ENCODE measurements at places on chromosomes 2 and 18. TPM values are rescaled to one million over a fixed set of nuclear protein-coding genes. Genes with fewer than 3 reads are reported as not detected.

- H3K27ac ChIP-seq = no peak overlapping the region
- H3K36me3 ChIP-seq = no peaks in the 10 kb centered on the region
- H3K27me3 ChIP-seq = no peaks in the 10 kb centered on the region
- no peak for DNase-seq
- H3K4me3 ChIP-seq = no peak overlapping the region
Observed at GRCh38 chr2:226999661-227000060, 163.8 kb downstream of the RHBDD1 start.

- H3K4me3 ChIP-seq = no peak overlapping the region
- H3K36me3 ChIP-seq = no peaks in the 10 kb centered on the region
- no peak overlapping the region for H3K27ac ChIP-seq
- H3K27me3 ChIP-seq = no peaks in the 10 kb centered on the region
Observed at GRCh38 chr2:239944694-239945551, 80.2 kb downstream of the NDUFA10 start.

The TMEM182 gene
- total RNA-seq = 3.7 TPM

- no peaks in the 10 kb centered on the region for H3K4me1 ChIP-seq
- no peaks in the 10 kb centered on the region for H3K27me3 ChIP-seq
- H3K36me3 ChIP-seq = no peaks in the 10 kb centered on the region
- H3K27ac ChIP-seq = no peak overlapping the region
- H3K4me3 ChIP-seq = no peak overlapping the region
Observed at GRCh38 chr2:100309973-100310719, 12.2 kb downstream of the LONRF2 start.

GRCh38 chr2:101420623-101421022, 33.3 kb upstream of the CREG2 start:
- H3K27me3 ChIP-seq = no peaks in the 10 kb centered on the region
- no peaks in the 10 kb centered on the region for H3K4me1 ChIP-seq
- no peak overlapping the region for H3K27ac ChIP-seq
- no peak for DNase-seq
- H3K36me3 ChIP-seq = no peaks in the 10 kb centered on the region
- H3K4me3 ChIP-seq = no peak overlapping the region

The HADHB gene
- total RNA-seq = 140 TPM

The MAP4K3 gene
- total RNA-seq = 38.6 TPM

- peak; percentile 88 for DNase-seq
- no peak overlapping the region for H3K4me3 ChIP-seq
- H3K36me3 ChIP-seq = no peaks in the 10 kb centered on the region
Observed at GRCh38 chr2:8412586-8412985, 269.3 kb upstream of the ID2 start.

The LYPD6B gene
- 3.2 TPM for total RNA-seq

DNA sequence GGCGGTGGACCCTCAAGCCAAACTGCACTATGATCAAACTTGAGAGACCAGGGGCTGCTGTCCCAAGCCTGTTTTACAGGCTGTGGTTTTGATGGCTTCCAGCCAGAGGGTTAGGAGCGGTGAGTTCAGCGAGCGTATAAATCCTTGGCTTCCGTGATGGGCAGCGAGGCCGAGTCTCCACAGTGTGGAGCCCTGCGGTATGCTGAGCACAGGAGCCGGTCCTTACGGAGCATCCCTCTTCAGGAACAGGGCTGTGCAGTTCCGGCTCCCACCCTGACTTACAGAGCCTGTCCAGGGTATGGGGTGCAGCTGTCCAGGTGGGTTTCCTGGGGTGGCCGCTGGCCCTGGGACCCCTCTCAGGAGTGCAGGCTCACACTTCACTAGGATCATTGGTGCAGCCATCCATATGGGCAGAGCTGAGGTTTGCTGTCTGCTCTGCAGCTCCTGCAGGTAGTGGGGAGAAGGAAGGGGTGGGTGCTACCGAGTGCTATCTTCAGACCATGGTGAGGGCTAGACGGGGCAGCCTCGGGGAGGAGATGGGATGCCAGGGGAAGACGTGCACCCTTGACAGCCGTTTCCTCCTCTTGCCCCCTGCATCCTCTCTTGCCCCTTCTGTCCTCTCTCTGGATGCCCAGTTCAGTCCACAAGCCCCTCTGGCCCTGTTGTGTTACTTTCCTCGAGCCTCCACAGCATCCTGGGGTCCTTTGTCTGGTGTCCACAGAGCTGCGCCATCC, 104.3 kb downstream of the FAM210A start:
- H3K36me3 ChIP-seq = no peaks in the 10 kb centered on the region
- H3K4me3 ChIP-seq = no peak overlapping the region
- H3K4me1 ChIP-seq = no peaks in the 10 kb centered on the region
- DNase-seq = no peak
- H3K27ac ChIP-seq = no peak overlapping the region
- H3K27me3 ChIP-seq = no peaks in the 10 kb centered on the region

The CCDC141 gene
- 48.1 TPM for total RNA-seq

DNA sequence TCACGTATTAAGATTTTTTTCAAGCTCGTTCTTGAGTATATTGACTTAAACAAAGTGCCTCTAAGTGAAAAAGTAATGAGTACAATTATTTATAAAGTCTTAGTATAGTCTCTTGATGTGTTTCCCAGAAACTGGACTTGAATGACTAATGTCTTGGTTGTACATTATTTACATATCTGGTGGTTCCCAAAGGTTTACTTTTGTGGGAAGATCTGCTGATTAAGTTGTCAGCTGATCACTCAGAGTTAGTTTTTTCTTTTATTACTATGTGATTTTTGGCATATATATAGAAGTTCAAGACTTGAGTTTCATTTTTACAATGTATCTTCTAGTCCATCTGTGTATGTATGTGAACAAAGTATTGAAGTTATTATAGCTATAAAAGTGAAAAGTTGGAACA, 29.5 kb downstream of the RNF144A start:
- H3K27ac ChIP-seq = no peak overlapping the region
- peaks cover 19% of the 10 kb centered on the region for H3K36me3 ChIP-seq
- DNase-seq = no peak
- H3K4me3 ChIP-seq = no peak overlapping the region

The GLI2 gene
- 5.8 TPM for total RNA-seq

DNA sequence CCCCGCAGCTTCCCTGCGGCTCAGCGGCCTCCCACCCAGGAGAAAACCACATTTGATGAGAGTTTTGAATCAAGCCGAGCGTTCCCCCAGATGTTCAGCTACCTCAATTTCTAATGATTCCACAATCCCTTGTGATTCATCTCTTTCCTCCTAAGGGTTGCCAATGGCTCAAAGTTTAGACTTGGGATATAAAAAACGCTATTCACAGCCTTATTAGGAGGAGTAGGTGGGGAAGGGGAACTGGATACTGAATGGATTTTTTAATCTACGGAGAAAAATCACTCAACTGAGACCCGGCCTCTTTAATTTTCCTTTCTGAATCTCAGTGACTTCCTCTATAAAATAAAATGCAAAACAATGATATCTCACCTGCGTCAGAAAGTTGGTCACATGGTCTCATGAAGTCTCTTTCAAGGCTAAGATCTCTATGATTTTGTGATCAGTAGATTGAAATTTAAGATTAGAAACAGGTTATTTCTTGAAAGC, 192.6 kb upstream of the TCF4 start:
- peak overlapping the region; percentile 20 for H3K4me3 ChIP-seq
- H3K4me1 ChIP-seq = peaks cover 2% of the 10 kb centered on the region
- peak overlapping the region; percentile 80 for H3K27ac ChIP-seq
- H3K27me3 ChIP-seq = no peaks in the 10 kb centered on the region
- no peak for DNase-seq

- no peaks in the 10 kb centered on the region for H3K27me3 ChIP-seq
- peak overlapping the region; percentile 66 for H3K4me3 ChIP-seq
- H3K36me3 ChIP-seq = peaks cover 6% of the 10 kb centered on the region
- peaks cover 4% of the 10 kb centered on the region for H3K4me1 ChIP-seq
- peak; percentile 57 for DNase-seq
- peak overlapping the region; percentile 73 for H3K27ac ChIP-seq
Observed at GRCh38 chr2:95158891-95159619, 593 bp downstream of the ZNF514 start.

GRCh38 chr2:101796825-101797600, 99.5 kb downstream of the MAP4K4 start:
- no peak overlapping the region for H3K4me3 ChIP-seq
- no peak overlapping the region for H3K27ac ChIP-seq
- H3K4me1 ChIP-seq = peaks cover 3% of the 10 kb centered on the region
